Stomach (tissue), 19 donors: ENCODE measurements at places on chromosomes 7 and 10.

DNA sequence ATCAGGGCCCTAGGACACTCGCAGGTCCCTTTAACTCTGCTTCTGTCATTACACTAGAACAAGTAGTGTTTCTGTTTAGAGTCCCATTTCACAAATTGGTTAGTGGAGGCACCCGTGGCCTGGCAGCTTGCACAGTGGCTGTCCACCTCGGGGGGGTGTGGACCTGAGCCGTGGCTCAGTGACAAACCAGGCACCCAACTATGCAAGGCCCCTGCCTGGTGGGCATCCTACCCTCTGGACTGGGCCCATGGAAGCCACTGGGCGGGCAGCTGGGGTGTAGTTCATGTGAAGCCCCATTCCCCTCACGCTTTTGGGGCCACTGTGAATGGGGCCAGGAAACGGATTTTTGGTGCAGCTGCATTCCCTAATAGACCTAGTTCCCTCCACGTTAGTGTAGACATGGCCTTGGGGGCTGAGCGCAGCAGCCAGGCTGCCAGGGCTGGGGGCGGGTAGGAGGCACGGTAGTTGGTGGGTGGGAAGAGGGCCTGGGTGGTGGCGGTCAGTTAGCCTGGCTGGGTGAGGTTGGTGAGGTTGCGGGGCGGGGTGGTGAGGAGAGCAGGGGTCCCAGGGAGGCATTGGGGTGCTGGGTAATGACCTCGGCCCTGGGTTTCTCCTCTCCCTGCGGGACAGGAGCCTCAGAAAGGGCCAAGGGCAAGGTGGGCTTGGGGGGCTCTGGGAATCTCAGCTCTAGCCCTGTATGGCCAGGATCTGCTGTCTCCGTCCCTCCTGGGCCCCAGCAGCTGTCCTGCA lies 18.7 kb downstream of the ZNF316 start:
- no peaks in the 10 kb centered on the region for H3K27me3 ChIP-seq
- H3K27ac ChIP-seq: no peak overlapping the region
- no peaks in the 10 kb centered on the region for H3K4me1 ChIP-seq
- H3K36me3 ChIP-seq: peaks cover 50% of the 10 kb centered on the region

DNA sequence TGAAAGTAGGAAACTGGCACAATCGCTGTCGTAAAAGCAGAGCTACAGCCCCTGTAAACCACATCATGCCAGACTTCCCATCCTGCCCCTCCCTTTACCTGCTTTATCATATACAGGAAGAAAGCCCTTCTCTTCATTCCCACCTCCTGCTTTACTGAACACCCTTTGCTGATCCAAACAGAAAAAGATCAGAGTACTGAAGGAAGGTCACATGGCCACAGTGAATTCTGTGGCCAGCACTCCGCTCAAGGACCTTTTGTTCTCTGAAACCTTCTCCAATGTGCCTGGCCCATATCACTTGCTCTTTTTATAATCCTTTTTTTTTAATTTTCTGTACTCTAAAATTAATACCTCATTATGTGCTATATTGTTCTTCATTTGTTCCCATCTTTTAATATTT lies 108.8 kb upstream of the LRGUK start:
- peaks cover 27% of the 10 kb centered on the region for H3K4me1 ChIP-seq
- H3K36me3 ChIP-seq: no peaks in the 10 kb centered on the region
- DNase-seq: no peak
- H3K4me3 ChIP-seq: no peak overlapping the region
- H3K27ac ChIP-seq: no peak overlapping the region

DNA sequence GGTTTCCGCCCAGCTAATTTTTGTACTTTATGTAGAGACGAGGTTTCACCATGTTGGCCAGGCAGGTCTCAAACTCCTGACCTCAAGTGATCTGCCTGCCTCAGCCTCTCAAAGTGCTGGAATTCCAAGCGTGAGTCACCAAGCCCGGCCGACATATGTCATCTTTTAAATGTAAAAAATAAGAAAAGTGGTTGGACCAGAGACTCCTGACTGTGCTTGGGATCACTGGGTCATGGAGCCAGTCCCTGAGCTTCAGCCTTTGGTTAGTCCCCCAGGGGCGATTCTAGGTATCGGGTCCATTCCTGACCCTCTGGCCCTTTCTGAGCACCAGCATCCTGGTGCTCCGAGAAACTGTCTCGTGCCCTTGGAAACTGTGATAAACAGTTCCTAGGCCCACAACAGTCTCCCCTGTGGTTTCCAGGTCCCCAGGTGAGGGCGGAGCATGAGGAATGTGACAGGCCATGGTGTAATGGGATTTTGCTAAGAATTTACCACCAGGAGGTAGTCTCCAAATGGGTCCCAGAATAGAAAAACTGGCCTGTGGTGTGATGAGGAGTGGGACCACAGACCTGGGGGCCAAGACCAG lies 32.8 kb downstream of the UBTD1 start:
- H3K27ac ChIP-seq: no peak overlapping the region
- H3K36me3 ChIP-seq: no peaks in the 10 kb centered on the region
- DNase-seq: no peak
- no peaks in the 10 kb centered on the region for H3K27me3 ChIP-seq

DNA sequence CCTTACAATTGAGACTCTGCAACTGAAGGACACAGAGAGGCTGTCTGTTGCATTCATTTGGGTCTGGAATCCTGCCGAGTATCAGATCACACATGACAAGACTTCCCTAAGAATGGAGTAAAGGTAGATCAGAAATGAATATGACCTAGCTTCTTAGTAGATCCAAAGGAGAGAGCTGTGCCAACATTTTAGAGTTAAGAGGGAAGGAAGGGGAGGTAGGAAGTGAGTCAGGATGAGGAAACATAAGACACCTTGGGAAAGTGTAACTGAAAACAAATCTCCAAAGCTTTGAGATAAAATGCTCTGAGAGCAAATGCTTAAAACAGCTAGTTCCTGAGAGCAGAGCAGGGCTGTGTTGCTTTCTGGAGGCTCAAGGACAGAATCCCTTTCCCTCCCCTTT lies 6.1 kb upstream of the SLC25A13 start:
- no peaks in the 10 kb centered on the region for H3K36me3 ChIP-seq
- no peak for DNase-seq

GRCh38 chr7:47816647-47817046 lies 131.6 kb downstream of the PKD1L1 start:
- H3K27ac ChIP-seq: no peak overlapping the region
- H3K4me3 ChIP-seq: no peak overlapping the region
- DNase-seq: no peak
- no peaks in the 10 kb centered on the region for H3K36me3 ChIP-seq
- no peaks in the 10 kb centered on the region for H3K4me1 ChIP-seq

DNA sequence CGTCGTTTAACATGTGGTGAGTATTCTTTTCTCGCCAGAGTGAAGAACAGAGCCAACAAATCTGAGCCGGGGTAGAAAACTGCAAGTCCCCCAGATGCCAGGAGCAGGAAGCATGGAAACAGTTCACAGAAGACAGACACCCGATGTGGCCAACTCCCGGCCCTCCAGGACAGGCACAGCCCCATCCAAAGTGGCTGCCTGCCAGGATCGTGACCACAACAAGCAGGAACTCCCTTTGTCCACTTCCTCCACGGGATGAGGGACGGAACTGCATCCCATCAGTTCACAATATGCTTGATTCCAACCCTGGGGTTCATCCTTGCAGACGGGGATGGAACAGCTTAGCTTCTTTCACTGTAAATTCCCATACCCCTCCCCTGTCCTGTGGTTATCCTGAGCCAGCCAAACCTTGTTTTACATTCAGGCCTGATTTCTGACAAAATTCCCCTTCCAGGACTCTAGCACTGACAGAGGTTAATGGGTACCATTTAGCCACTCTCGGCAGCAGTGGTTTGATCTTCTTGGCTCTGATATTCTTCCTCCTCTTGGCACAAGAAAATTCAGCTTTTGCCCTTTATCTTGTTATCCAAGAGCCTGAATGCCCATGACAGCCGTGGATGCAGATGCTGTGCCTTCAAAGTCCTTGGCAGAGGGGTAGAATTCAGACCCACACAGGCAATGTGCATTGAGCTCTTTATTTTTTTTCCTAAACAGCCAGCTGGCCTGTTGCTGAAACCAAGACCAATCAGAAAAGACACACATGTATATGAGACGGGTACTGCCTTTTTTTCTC lies 105.5 kb upstream of the FAM204A start:
- H3K4me3 ChIP-seq: no peak overlapping the region
- H3K27me3 ChIP-seq: peaks cover 29% of the 10 kb centered on the region
- no peak overlapping the region for H3K27ac ChIP-seq
- H3K4me1 ChIP-seq: no peaks in the 10 kb centered on the region

DNA sequence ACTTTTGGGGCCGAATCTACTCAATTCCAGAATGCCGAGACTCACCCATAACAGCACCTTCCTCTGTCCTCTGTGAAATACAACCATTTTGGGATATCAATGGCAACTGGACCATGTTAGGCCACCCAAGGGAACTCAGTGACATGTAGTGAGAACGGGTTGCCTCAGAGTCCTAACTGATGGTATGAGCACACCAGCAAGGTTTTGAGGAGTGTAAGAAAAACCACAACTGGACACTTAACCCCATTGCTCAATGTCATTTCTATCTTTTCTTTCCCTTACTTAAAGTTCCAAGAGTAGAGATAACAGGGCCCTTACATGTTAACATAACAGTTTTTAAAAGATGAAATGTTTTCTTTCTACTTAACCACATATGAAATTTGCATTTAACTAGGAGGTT lies 67.1 kb downstream of the TNS3 start:
- H3K4me1 ChIP-seq: peaks cover 61% of the 10 kb centered on the region
- DNase-seq: no peak
- no peaks in the 10 kb centered on the region for H3K36me3 ChIP-seq
- H3K4me3 ChIP-seq: no peak overlapping the region

- no peaks in the 10 kb centered on the region for H3K36me3 ChIP-seq
- no peaks in the 10 kb centered on the region for H3K27me3 ChIP-seq
- DNase-seq: no peak
- H3K27ac ChIP-seq: no peak overlapping the region
- H3K4me3 ChIP-seq: no peak overlapping the region
Observed at GRCh38 chr10:94644352-94644751, 39.2 kb upstream of the CYP2C18 start.

- no peaks in the 10 kb centered on the region for H3K36me3 ChIP-seq
- no peak overlapping the region for H3K4me3 ChIP-seq
- H3K27ac ChIP-seq: no peak overlapping the region
- DNase-seq: no peak
Observed at GRCh38 chr7:110564246-110564645, 526.7 kb upstream of the LRRN3 start.

DNA sequence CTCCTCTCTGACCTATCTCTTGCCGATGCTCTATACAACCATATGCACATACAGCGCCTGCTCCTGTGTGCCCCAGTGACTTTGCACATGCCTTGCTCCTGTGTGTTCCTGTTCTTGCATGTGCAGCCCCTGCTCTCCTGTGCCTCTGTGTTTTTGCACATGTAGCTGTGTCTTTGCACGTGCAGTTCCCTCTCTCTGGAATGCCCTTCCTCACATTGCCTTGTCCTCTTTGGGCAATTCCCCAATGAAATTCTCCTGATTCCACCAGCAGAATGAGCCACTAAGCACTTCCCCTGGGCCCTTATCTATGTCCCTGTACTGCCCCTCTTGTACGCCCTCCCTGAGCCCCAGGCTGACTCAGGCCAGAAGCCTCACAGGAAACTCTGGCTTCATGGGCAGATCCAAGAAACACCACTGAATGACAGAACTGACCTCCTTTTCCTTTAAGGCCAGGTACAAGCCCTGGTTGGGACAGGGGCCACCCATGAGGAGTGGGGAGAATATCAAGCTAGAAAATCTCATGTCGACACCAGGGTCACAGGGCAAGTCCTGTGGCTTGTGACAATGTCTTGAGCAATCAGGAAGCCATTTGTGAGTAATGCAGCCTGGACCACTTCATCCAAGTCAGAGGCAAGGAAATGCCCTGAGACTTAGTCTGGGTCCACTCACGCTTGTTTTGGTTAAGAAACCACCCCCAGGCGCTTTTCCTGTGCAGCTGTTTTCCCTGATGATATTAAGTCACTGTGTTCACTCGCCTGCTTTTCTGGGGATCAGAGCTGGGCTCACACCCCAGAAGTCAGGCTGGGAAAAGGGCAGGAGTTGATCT lies 1.9 kb upstream of the ARHGAP22 start:
- H3K4me3 ChIP-seq: no peak overlapping the region
- H3K27me3 ChIP-seq: peaks cover 14% of the 10 kb centered on the region
- peaks cover 21% of the 10 kb centered on the region for H3K4me1 ChIP-seq
- peak overlapping the region; percentile 42 for H3K27ac ChIP-seq
- no peak for DNase-seq

- no peaks in the 10 kb centered on the region for H3K27me3 ChIP-seq
- H3K36me3 ChIP-seq: peaks cover 22% of the 10 kb centered on the region
- no peak overlapping the region for H3K4me3 ChIP-seq
- no peak overlapping the region for H3K27ac ChIP-seq
- DNase-seq: no peak
Observed at GRCh38 chr10:481628-482027, 207.8 kb downstream of the DIP2C start.

GRCh38 chr7:147332988-147333387 lies 1216.4 kb downstream of the CNTNAP2 start:
- no peak overlapping the region for H3K4me3 ChIP-seq
- DNase-seq: no peak
- H3K36me3 ChIP-seq: no peaks in the 10 kb centered on the region
- no peaks in the 10 kb centered on the region for H3K4me1 ChIP-seq
- H3K27me3 ChIP-seq: no peaks in the 10 kb centered on the region
- H3K27ac ChIP-seq: no peak overlapping the region

GRCh38 chr7:2141651-2142050 lies 91.1 kb downstream of the MAD1L1 start:
- peaks cover 43% of the 10 kb centered on the region for H3K36me3 ChIP-seq
- DNase-seq: no peak
- H3K27me3 ChIP-seq: no peaks in the 10 kb centered on the region
- no peak overlapping the region for H3K4me3 ChIP-seq
- no peak overlapping the region for H3K27ac ChIP-seq

DNA sequence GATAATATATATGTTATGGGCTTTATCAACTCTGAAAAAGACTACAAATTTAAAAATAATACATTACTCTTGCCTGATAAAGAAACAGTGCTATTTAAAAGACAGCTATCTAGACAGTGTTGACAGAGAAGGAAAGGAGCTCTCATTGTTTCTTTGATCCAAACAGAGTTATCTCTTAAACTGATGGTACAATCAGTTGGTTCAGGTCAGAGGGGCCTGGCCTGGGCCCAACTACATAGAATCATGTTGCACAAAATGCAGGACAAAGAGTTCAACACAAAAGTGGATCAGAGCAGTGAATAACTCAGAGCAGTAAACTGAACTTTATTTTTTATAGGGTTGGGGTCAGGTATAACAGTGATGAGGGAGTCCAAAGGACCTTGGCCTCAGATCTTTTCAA lies 33.8 kb upstream of the SEMA3D start:
- H3K27ac ChIP-seq: no peak overlapping the region
- no peaks in the 10 kb centered on the region for H3K4me1 ChIP-seq
- no peaks in the 10 kb centered on the region for H3K36me3 ChIP-seq
- no peaks in the 10 kb centered on the region for H3K27me3 ChIP-seq
- no peak overlapping the region for H3K4me3 ChIP-seq
- DNase-seq: no peak

- no peak for DNase-seq
- H3K4me3 ChIP-seq: no peak overlapping the region
- no peak overlapping the region for H3K27ac ChIP-seq
- no peaks in the 10 kb centered on the region for H3K27me3 ChIP-seq
Observed at GRCh38 chr10:52106011-52106410, 208.1 kb upstream of the DKK1 start.

GRCh38 chr7:130945411-130945811 lies 211.4 kb upstream of the KLF14 start:
- H3K36me3 ChIP-seq: peaks cover 5% of the 10 kb centered on the region
- H3K4me3 ChIP-seq: no peak overlapping the region
- no peak for DNase-seq
- peak overlapping the region; percentile 83 for H3K27ac ChIP-seq
- H3K4me1 ChIP-seq: peaks cover 51% of the 10 kb centered on the region
